ENCODE measurements at places on chromosomes 5 and 9.

- no peak for DNase-seq
Observed at GRCh38 chr5:21810737-21811316, 1042.3 kb downstream of the CDH12 start.

- no peak for DNase-seq
Observed at GRCh38 chr5:50730336-50730735, 63.9 kb downstream of the PARP8 start.

- no peak for DNase-seq
Observed at GRCh38 chr5:163387589-163388343, 49.6 kb upstream of the CCNG1 start.

DNA sequence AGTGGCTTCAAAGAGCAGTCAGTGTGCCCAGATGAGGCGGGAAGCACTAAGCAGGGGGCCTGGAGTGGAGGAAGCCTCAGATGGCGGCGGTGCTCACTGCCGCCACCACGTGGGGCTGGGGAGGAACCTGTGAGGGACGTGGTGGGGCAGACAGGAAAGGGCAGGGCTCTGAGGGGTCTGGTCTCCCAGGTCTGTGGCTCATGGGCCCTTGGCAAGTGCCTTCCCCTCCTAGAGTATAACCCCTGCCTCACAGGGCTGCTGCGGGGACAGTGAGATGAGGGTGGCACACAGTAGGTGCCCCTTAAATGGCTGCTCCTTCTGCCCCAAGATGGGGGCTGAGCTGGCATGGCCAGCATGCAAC lies 26.6 kb downstream of the NR5A1 start:
- DNase-seq, result no peak

DNA sequence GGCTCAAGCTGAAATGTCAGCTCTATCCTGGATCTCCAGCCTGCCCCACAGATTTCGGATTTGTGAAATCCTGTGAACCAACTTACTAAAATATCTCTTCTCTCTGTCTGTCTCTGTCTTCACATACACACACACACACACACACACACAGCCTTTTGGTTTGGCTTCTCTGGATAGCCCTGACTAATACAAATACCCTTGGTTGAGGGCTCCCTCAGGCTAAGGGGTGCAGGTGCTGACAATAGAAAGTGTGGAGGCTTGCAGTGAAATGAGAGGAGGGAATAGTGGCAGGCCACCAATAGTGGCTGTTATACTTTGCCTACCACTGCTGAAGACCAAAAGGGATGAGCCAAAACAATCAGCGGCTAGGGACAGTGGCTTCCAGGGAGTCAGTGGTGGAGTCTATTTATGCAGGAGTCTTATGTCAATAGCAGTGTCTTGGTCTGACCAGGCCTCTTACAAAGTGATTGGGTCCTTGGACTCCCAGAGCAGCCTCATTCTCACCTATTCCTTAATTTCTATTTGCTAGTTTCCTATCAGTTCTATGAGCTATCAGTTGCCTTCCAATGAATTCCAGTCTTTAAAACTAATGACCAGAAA lies 93.2 kb upstream of the GAS1 start:
- no peak for DNase-seq

- DNase-seq, result no peak
Observed at GRCh38 chr9:122116040-122116439, 22.9 kb upstream of the TTLL11 start.

DNA sequence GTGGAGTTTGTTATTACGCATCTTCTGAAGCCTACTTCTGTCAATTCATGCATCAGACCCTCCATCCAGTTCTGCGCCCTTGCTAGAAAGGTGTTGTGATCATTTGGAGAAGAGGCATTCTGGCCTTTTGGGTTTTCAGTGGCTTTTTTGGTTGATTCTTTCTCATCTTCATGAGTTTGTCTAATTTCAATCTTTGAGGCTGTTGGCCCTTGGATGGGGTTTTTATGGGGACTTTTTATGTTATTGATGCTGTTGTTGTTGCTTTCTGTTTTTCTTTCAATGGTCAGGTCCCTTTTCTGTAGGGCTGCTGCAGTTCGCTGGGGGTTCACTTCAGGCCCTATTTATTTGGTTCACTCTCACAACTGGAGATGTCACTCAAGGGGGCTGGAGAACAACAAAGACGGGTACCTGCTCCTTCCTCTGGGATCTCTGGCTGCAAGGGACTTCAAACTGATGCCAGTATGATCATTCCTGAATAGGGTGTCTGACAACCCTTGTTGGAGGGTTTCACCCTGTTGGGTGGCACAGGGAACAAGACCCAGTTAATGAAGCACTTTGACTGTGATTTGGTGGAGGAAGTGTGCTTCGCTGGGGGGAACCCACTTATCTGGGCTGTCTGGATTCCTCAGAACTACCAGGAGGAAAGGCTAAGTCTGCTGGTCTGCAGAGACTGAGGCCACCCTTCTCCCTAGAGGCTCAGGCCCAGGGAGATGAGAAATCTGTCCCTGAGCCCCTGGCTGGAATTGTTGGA lies 226.7 kb upstream of the PTGER4 start:
- no peak for DNase-seq
